Right ventricle myocardium inferior (tissue), 1 donor: ENCODE measurements at places on chromosomes 16 and 17.
A peak's percentile ranks its signal among the peaks of the same experiment; 100 is the strongest.

DNA sequence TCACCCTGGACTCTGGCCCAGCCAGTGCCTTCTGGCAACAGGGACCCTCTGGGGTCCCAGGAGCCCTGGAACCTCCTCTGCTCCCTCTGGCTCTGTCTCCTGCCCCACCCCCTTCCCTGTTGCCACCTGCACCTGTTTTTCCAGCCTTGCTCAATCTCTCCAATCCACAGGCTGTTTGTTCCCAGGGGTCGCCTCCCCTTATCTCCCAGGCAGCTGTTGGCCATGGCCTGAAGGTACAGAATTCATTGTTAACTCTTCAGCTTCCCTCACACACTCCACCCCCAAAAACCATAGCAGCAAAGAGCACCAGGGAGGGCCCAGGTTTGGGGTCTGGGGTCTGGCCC lies 39.3 kb upstream of the TOB1 start:
- no peak for DNase-seq

- DNase-seq = no peak
Observed at GRCh38 chr17:20975566-20975965, 67.2 kb downstream of the USP22 start.

GRCh38 chr17:77649717-77650211 lies 308.7 kb upstream of the TNRC6C start:
- DNase-seq = no peak

- DNase-seq = peak; percentile 87
Observed at GRCh38 chr17:39753514-39754160, 15.9 kb downstream of the GRB7 start.

DNA sequence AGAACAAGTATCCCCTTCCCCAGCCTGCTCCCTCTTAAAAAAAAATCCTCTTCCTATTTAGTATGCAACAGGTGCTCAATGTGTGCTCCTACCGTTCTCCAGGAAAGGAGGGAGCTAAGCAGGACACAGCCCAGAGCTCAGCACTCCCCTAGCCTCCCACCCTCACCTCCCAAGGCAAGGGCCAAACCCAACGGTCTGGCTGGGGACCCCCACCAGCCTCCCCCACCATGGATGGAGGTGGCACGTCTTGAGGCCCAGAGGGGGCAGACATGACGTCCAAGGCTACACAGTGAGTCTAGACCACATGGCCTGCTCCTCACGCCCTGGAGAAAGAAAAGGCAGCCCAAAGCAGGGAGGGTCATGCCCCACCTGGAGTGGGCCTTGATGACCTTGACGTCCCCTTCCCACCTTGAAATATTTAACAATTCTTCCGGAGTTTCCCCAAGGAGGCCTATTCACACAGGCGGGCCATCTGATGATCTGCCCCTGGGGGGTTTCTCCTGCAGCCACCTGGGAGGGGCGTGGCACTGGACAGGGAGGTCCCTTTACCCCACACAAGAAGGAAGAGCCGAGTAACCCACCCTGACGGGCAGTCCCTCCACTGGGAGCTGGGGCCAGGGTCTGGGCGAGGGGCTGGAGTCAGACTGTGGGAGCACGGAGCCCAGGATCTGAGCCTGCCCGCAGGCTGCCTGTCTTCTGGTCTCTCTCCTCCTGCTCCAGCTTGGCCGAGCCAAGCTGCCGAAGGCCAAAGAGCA lies 89.4 kb upstream of the CBX4 start:
- peak; percentile 32 for DNase-seq

GRCh38 chr17:75271233-75271954 lies 363 bp upstream of the MIF4GD start:
- DNase-seq = peak; percentile 95
